ENCODE measurements at places on chromosomes 6 and 20. TPM values are rescaled to one million over a fixed set of nuclear protein-coding genes. Genes with fewer than 3 reads are reported as not detected.

The SLC32A1 gene
- total RNA-seq: not detected

The SOX18 gene
- 0.84 TPM for total RNA-seq

The PNPLA1 gene
- total RNA-seq: 0.25 TPM

The HAO1 gene
- not detected for total RNA-seq

The COL19A1 gene
- not detected for total RNA-seq

The HLA-DMB gene
- not detected for total RNA-seq

The OR2H2 gene
- not detected for total RNA-seq

The VNN1 gene
- total RNA-seq: not detected

The KCNK16 gene
- total RNA-seq: not detected

The GPLD1 gene
- total RNA-seq: 9.0 TPM

The TRAPPC3L gene
- total RNA-seq: not detected

The OXT gene
- total RNA-seq: 1.9 TPM

The SLC25A27 gene
- not detected for total RNA-seq

The CYP24A1 gene
- 3.6 TPM for total RNA-seq

The ZNF322 gene
- 22.5 TPM for total RNA-seq

The HLA-DOB gene
- 0.61 TPM for total RNA-seq

The CPXM1 gene
- not detected for total RNA-seq

The STXBP5 gene
- total RNA-seq: 17.9 TPM

The DNAJC5 gene
- total RNA-seq: 124 TPM

The SIRPB1 gene
- not detected for total RNA-seq

The RSPH9 gene
- total RNA-seq: not detected

The SNAI1 gene
- total RNA-seq: 10.9 TPM

The SIRPB2 gene
- total RNA-seq: not detected

The IL17F gene
- not detected for total RNA-seq

The RBPJL gene
- not detected for total RNA-seq

The PROKR2 gene
- not detected for total RNA-seq

The RPRD1B gene
- 112 TPM for total RNA-seq

The CCM2L gene
- total RNA-seq: 0.16 TPM

The CLIC5 gene
- total RNA-seq: 15.1 TPM

The HLA-DRA gene
- not detected for total RNA-seq
